ENCODE measurements at places on chromosomes 5 and 9.

- no peak for DNase-seq
These were observed 2.3 kb downstream of the ICE1 start for GRCh38 chr5:5424736-5425135.

DNA sequence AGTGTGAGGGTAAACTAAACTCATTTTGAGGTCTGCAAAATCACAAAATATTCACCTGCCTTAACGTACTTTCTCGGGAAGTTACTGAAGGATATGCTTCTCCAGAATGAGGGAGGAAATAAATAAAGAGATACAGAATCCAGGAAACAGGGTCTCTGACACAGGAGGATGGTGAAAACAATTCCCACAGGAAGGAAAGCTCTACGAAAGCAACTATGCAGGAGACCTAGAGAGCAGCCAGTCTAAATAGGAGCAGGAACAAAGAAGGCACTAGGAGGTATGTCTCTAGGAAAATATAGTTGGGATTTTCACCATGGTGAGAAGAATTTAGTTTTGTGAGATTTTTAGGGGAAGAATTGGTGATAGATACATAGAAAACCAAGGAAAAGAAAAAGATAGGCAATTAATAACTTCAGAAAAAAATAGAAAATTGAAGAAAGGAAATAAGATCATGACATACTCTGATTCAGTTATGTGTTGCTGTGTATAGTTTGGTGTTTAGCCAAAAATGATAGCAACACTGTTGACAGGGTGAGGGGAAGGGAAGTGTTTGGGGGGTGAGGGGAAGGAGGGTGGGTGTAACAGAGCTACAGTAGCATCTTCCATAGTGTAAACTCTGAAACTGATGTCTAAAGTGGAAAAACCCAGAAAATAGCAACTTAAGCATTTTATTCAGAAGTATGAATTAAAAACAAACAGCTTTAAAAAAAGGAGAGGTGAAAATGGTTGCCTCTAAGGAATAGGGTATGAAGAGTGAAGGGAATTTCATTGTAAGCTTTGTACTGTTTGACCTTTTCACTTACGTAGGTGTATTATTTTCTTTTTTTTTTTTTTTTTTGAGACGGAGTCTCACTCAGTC lies 9.8 kb downstream of the GPR21 start:
- no peak for DNase-seq

GRCh38 chr5:5276430-5276829 lies 136.3 kb downstream of the ADAMTS16 start:
- no peak for DNase-seq

GRCh38 chr9:129735546-129735945 lies 17.3 kb downstream of the PTGES start:
- no peak for DNase-seq

DNA sequence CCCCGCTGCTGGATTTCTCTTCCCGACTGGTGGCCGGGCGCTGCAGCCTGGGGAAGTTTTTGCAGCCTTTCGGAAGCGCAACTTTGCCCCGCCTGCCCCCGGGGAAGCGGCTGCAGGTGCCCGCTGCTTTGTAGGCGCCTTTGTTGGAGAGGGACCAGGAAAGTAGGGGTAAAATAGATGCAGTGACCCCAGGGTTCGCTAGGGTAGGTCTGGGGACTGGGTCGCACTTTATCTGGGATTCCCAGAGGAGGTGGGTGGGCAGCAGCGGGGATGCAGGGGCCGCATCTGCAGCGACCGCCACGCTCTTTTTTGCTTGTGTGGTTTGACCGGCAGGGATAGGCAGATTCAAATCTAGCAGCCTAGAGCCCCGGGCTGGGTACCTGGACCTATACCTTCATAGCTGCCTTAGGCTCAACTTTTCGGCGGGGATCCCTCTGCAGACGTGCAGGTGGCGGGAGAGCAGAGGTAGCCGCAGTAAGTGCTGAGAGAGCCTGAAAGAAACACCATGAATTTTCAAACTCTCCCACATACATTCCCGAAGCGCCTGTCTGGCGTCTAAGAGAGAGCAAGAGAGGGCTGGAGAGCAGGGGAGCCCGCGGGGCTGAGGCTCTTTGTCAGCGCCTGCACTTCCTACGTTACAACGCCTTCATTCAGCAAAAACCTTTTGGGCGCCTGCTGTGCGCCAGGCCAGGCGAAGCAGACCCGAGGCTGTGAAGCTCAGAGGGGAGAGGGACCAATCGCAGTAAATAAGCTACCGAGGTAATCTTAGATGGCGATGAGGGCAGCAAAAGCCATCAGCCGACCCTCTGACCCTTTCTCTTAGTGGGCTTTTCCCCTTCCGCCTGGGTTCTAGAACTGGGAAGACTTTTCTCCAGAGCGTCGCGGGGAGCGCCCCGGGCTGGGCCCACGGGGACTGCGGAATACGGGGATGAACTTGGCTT lies 642 bp downstream of the SV2C start:
- no peak for DNase-seq
